ENCODE measurements at places on chromosomes 3 and 15.

DNA sequence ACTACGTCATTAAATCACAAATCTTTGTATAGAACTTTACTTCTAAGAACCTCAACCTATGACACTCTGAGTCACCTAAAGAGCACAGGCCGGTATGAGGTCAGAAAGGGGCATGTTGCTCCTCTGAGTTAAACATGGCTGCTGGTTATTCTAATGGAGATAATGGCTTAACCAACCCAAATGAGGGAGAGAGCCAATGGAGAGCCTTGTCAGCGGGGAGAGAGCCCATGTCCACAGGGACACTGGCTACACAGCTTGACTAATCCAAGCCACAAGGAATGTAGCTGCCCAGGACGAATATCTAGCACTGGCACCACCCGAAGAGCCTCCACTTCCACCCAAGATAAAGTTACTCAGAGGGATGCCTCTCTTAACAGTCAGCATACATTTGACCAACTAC is 77.0 kb upstream of the STAC start:
- DNase-seq, result no peak

DNA sequence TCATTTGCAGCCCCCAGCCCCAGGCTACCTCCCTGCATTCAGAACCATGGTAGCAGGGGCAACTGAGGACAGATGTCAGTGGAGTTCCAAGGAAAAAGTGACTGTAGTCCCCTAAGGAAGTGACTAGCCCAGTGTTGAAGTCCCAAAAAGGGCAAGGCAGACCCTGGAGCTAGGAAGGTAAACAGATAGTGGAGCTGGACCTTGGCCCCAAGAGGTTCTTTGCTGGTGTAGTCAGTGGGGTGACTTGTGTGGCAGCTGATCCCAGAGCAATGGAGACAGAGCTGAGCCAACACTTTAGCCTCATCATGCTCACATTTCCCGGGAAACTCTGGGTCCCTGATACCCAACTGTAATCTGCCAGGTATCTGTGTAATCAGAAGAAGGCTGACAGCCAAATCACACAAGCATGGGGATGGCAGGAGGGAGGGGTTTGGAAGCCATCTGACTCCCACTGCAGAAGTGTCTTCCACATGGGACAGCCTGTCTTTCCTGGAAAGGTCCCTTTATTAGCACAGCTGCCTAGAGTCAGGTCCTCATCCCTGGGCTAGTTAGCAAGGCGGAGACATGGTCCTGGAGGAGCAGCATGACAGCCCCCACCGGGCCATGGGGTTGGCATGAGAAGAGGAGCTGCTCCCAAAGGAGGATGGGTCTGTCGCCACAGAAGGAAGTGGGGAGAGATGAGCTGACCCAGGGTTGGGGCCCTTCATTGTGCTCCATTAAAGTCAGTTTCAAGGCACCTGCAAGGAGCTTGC is 39.8 kb downstream of the PXYLP1 start:
- no peak for DNase-seq

- no peak for DNase-seq
Observed at GRCh38 chr3:156606729-156607128, 51.8 kb upstream of the SSR3 start.

GRCh38 chr15:80420658-80421057 is 16.5 kb downstream of the ARNT2 start:
- no peak for DNase-seq

DNA sequence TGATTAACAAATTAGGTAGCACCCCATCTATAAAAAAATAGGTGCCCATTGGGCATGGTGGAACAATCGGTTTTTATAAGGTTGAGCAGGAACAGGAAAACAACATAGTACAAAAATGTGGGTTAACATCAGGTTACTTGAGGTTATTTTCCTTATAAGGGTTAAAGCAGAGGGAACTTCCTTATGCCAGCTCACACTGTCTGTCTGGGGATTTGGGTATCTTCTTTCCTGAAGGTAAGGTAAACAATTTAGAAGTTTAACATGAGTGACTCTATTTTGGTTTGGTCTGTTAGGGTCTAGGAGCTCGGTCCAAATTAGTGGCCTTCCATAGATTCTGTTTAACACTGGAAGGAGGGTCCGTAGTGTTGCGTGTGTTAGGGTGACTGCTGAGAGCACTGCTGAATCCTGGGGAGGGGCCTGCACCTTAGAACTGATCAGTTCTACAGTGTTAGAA is 14.7 kb downstream of the CHD2 start:
- peak; percentile 21 for DNase-seq

- DNase-seq, result no peak
Observed at GRCh38 chr3:117548600-117548999, 839.0 kb downstream of the TUSC7 start.

GRCh38 chr3:50365842-50366220 is 6.5 kb upstream of the TMEM115 start:
- no peak for DNase-seq

All from kidney glomerular epithelial cell (primary cell).